ENCODE measurements at places on chromosomes 6 and 20.

DNA sequence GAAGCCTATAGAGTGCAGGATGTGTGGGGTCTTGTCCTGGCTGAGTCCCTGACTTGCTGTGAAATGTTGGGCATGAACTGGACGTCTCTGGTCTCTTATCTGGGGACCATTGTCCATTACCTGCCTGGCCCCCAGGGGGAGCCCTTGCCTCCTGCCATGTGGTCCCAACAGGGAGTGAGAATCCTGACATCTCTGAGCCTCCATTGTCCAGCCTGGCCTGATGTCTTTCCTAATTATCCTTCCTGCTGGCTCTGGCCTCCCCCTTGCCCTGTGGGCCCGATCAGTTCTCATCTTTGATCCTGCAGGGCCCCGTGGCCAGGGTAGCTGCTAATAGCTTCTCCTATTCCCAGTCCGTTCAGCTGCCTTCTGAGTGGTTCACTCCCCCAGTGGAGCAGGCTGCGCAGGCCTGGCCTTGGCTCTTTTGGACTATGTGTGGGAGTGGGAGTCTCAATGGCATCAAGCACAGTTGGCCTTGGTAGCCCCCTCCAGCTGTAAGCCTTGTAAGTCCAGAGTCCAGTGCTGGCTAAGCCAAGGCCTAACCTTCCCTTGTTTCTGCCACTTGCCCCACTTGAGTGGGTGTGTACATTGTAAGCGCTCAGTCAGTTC is 77.9 kb upstream of the RALY start:
- no peak for DNase-seq

DNA sequence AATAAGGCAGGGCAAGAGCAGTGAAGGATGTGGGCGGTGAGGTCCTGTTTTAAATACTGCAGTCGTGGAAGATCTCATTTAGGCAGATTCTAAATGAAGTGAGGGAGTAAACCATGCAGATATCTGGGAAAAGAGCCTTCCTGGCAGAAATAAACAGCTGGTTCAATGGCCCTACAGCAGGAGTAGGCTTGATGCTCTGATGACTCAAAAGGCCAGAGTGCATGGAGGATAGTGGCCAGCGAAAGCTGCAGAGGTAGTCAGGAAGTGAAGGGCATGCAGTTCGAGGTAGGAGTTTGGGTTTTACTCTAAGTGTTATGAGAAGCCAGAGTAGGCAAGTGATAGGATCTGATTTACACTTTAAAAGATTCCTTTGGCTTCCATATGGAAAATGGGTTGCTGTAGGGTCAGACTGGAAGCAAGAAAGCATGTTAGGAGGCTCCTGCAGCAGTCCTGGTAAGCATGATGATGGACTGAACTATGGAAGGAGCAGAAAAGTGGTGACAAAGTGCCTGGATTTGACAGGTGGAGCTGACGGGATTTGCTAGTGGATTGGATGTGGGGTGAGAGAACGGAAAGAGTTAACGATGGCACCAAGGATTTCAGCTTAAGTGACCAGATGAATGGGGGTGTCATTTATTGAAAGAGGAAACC is 150.0 kb downstream of the GJA10 start:
- DNase-seq = no peak

GRCh38 chr6:164013480-164014208 is 599.1 kb downstream of the QKI start:
- DNase-seq = no peak

DNA sequence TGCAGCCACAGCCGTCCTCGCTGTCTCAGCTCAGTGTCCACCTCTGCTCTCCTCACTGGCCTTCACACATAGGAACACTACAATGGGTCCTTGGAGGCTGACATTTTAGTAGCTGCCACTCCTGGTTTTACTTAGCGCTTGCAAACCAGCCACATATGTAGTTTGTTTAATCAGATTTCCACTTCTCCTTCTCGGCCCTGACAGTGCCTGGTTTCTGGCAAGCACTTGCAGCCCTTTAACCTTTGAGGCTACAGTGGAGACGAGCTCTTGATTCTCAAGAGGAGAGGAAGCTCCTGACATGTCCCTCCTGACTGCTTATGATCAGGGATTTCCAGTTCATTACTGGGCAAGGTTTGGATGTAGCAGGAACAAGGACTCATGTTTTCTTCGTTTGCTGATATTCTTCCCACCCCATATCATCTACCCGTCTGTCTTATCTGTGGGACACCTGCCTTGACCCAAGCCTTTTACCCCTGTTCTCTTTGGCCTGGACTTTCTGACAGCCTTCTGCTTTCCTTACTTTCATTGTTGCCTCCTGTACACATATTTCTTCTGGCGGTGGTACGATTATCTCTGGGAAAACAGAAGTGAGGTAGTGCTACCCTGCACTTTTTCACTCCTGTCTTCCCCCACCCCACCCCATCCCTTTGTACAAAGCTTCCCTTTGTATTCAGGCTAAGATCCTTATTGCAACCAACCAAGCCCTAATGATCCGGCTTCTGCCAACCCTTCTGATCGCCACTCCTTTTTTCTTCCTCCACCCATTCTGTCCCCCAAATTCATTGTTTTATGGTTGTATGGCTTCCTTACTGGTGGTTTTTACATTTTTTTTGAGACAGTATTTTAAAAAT is 31.2 kb downstream of the CEP43 start:
- DNase-seq = no peak

GRCh38 chr6:132400883-132401617 is at the start of gene MOXD1:
Gene MOXD1 (minus strand): TSS chr6:132401475. CDS start chr6:132401426, 49 bp downstream.
- DNase-seq = no peak

DNA sequence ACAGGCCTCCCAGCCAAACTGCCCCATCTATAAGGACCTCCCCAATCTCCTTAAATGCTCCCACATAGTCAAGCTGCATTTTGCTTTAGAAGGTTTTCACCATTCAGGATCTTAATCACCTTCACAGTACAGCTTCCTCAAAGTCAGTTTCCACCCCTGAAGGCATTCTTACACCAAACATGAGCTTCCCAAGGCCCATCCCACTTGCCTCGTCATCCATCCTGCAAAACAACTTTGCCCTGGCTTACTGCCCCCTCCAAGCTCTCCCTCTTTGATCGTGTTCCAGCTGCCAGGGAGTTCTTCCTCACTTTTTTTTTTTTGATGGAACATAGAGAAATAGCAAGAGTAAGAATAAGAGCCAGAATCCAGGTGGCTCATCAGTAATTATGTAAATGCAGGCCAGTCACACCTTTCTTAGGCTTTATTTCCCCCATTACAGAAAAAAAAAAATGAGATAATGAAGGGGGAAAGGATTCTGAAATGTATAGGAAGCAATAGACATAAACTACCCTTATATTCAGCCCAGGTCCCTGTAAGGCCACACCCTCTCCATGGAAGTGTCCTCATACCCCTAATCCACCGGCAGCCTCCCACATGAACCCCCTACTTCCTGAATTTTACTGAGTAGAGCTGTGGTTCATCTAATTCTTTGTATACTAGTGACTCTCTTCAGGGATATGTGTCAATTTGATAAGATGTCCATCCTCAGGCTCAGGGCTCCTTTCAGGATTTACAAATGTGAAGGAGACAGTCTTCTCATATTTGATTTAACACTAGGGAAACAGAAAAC is 12.7 kb downstream of the TRIM27 start:
- no peak for DNase-seq

- DNase-seq = no peak
Observed at GRCh38 chr6:133241901-133242636, 912 bp downstream of the EYA4 start.

GRCh38 chr6:131565056-131565455 is 8.0 kb upstream of the ARG1 start:
- DNase-seq = no peak

GRCh38 chr6:34226731-34227586 is 9.7 kb upstream of the HMGA1 start:
- DNase-seq = no peak

DNA sequence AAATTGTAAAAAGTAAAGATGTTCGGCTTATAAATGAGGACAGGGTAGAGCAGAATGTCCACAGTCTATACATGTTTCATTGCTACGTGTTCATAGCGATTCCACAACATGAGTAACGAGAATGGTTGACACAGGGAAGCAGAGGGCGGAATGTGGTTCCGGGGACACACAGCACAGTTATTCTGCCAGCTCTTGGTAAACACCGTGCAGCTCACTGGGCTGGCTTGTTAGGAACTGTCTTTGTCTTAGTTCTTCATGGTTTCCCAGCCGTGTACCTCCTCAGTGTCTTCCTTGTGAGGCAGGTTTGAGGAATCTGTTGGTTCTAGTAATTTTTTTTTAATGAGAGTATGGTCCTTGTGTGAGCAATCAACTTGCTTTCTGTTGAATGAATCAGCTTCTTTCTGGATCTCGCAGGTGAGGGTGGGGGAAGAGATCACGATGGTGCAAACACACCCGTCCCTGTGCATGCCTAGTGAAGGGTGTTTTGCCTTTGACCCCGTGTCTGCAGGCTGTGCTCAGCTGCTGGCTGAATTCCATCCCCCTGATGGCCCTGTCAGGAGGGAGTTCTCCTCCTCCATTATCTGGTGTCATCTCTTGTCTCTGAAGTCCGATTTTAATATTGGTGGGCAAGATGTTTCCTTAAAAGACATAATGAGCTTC is 168.2 kb downstream of the SMOC2 start:
- no peak for DNase-seq

- no peak for DNase-seq
Observed at GRCh38 chr20:7496394-7496991, 443.8 kb downstream of the HAO1 start.

- DNase-seq = no peak
Observed at GRCh38 chr20:17619351-17620093, 49.6 kb downstream of the DSTN start.

GRCh38 chr20:25686081-25687067 is 10.3 kb downstream of the ZNF337 start:
- no peak for DNase-seq

DNA sequence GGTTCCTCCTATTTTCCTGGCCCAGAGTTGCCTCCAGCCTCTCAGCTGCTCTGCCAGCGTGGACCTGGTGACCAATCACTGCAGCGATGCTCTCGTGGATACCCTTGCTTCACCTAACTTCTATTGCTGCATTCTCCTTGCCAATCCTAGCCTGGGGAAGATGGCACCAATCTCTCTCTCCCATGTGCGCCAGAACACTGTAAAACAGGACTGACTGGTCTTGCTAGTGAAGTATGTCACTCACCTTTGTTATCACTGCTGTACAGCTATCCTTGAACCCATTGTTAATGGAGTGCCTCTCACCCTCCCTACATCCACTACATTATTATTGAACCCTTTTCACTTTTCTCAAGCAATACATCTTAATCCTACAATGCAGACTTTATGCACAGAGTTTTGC is 80.1 kb downstream of the LYRM4 start:
- DNase-seq = no peak

GRCh38 chr6:106591111-106591825 is 38.0 kb downstream of the RTN4IP1 start:
- DNase-seq = no peak

GRCh38 chr20:57080796-57081195 is 185.6 kb downstream of the BMP7 start:
- no peak for DNase-seq

DNA sequence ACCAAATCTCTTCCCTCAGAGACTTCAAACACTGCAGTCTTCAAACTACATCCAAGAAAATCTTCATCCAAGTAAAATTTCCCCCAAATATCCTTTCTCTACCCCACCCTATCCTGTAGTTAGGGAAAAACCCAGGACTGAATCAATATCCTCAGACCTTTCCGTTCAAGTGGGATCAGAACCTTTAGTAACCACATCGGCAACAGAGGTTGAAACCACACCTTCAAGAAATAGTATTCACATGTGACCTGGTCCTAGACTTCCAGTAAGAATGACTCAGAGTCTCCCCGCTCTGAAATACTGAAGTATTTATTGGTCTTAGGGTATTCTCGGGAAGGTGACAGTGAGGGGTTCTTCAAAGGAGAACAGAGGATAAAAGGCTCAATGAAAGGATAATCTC is 8.7 kb downstream of the HLA-DPA1 start:
- DNase-seq = no peak

GRCh38 chr6:22102671-22103070 is 194.2 kb downstream of the PRL start:
- no peak for DNase-seq

GRCh38 chr6:140490081-140490480 is 1115.6 kb upstream of the CITED2 start:
- DNase-seq = no peak

DNA sequence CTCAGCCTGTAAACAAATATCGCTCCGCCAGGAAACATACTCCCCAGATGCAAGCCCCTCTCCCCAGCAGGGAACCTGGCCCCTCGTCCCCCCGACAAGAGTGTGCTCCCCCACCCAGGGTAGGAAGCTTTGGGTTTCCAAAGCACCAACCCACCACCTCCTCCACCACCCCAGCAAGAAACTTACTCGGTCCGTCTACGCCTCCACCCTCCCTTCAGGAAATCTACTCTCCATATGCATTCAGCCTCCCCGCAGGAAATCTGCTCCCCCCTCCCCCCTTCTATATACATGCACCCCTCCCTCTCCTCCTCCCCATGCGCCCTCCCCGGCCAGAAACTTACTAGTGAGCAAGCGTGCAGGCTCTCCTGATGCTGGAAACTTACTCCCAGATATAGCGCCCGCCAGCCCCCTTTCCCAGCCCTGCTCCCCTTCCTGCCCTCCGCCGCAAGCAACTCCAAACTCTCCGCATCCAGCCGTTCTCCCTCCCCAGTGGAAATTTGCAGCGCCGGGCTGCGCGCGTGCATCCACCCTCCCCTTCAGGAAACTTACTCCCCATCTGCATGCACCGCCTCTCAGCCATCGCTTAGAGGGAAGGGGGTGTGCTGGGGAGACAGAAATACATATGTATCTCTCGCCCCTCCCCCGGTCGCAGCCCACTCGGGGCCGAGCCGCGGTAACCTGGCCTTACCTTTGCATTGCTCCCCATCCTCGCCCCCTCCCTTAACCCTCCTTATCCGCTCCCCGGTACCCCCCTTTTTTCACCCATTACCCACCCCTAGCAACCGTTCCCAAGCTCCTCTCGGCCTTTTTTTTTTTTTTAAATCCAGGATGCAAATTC is at the start of gene TRERF1:
TRERF1 (minus strand) TSS at position 594 of the 838 bp plus-strand sequence. CDS start 182,336 bp downstream, outside the sequence.
- peak; percentile 85 for DNase-seq

DNA sequence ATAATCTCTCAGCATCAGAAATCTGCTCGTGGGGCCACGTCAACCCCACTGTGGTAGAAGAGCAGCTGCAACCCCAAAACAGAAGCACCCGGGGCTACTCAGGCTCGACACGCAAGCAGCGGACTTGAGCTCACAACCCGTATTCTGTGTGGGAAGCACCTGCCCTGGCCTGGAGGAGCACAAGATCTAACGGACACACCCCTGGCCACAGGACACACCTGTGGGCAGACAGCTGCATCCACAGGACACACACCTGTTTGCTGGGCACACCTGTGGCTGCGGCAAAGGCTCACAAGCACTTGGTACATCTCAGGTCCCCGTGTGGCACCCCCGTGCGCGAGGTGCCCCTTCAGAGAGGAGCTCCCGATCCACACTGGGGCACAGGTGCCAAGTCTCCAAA is 36.5 kb downstream of the ZBTB46 start:
- DNase-seq = no peak

- DNase-seq = no peak
Observed at GRCh38 chr6:53358440-53359094, 9.8 kb upstream of the ELOVL5 start.

GRCh38 chr20:16035576-16035975 is 537.7 kb downstream of the KIF16B start:
- DNase-seq = no peak

- DNase-seq = no peak
Observed at GRCh38 chr6:156777577-156778453, 637 bp downstream of the ARID1B start.
